ENCODE measurements at places on chromosomes 16 and 17.

DNA sequence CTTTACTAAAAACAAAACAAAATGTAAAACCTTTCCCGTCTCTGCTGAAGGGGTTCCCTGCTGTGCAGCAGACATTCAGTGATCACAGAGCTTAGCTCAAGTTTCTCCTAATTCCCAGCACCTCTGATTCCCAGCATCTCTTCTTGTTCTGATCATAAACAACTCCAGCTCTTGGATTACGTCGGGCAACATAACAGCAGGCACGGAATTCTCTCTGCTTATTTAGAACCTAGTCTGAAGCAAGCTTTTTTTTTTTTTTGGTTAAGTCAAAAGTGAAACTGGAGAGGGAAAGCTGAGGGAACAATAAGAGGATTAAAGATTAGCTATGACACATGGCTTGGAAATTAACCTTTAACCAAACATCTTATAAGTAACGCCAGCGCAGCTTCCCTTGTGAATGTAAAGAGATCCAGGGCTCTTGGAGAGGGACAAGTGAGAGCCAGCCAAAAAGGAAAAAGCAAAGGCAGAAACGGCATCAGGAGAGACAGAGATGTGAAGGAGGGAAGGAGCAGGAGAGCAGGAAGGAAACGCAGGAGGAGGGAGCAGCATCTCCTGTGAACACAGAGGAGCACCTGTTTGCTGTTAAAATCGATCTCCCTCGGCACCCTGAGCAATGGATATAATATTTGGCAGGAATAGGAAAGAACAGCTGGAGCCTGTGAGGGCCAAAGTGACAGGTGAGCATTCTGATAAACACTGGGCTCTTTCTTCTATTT, at the start of gene BCO1:
BCO1 (plus strand) TSS at position 394 of the 716 bp plus-strand sequence; CDS start at position 614, 220 bp downstream.
- DNase-seq = no peak

GRCh38 chr17:28748852-28749515, 5.2 kb downstream of the TRAF4 start:
- DNase-seq = no peak

DNA sequence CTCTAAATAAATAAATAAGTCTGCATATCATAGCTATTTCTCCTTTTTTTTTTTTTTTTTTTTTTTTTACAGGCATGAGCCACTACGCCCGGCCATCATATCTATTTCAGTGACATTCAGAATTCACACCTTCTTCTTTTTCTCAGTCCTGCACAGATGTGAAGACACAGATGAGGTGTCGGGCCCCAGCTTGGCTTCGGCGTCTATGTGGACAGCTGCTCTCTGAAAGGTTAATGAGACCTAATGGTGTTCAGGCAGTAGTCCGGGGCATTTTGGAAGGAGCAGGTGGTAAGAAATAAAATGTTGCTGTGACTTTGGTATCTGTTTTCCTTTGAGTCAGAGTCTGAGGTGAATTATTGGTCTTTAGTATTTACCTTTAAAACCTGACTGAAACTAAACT, 23.6 kb downstream of the TANGO6 start:
- DNase-seq = no peak

DNA sequence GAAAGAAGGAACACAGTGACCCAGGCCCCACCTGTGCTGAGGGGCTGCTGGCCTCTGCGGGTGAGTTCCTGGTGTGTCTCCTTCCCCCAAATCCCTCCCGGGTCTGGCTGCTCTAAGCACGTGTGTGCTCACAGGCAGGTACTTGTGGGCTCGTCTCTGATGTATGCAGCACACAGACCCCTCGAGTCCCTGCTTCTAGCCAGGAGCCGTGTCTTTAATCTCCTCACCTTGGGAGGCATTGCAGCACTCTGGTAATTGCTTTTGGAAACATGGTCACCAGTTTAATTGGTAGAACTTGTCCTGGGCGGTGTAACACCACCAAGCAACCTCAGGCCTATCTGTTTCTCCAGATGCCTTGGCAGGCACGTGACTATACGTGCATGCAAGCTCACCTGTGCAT, 8.8 kb upstream of the RPL38 start:
- DNase-seq = no peak

- no peak for DNase-seq
Observed at GRCh38 chr17:27559506-27560481, 71.2 kb upstream of the LGALS9 start.

- DNase-seq = no peak
Observed at GRCh38 chr17:50955160-50955559, 89.0 kb upstream of the TOB1 start.

DNA sequence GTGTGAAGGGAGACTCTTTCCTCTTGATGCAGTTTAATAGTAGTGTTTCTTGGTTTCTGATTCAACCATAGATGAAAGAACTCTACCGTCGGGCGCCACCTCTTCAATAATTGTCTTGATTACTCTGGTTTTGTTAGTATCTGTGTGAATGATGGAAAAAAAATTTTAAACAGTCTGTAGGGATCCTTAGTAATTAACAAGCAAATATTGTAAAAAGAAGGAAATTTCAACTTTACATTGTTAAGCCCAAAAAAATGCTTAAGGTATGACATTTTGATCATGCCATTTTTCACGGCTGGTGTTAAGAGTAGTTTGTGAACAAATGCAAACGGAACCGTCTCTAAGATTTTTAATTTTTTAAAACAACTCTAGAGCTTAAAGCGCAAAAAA, 4.1 kb downstream of the KRT10 start:
- no peak for DNase-seq

- no peak for DNase-seq
Observed at GRCh38 chr17:30101686-30102390, 14.8 kb upstream of the NSRP1 start.

- no peak for DNase-seq
Observed at GRCh38 chr17:64777415-64778239, 115.5 kb upstream of the SMURF2 start.

- no peak for DNase-seq
Observed at GRCh38 chr17:73342050-73342522, 30.3 kb upstream of the CDC42EP4 start.

DNA sequence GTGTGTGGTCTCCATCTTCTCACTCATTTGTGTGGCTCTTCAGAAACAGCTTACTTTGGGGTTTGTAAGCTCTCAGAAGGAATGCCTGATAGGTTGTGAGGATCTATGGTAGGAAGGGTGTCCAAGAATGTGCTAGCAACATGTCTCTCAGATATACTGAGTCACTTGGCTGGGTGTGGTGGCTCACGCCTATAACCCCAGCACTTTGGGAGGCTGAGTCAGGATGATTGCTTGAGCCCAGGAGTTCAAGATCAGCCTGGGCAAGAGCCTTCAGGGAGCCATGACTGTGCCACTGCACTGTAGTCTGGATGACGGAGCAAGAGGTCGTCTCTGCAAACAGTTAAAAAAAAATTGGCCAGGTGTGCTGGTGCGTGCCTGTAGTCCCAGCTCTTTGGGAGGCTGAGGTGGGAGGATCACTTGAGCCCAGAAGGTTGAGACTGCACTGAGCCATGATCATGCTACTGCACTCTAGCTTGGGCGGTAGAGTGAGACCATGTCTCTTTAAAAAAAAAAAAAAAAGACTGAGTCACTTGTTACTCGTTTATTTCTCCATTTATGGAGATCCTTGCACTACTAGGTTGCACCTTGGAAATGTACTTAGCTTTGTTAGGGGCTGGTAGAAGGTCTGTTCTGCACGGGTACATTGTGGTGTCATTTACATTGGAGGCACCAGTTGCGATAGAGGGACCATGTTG, 232.0 kb downstream of the SNX29 start:
- DNase-seq = no peak
